ENCODE measurements at places on chromosomes 12 and 14.

DNA sequence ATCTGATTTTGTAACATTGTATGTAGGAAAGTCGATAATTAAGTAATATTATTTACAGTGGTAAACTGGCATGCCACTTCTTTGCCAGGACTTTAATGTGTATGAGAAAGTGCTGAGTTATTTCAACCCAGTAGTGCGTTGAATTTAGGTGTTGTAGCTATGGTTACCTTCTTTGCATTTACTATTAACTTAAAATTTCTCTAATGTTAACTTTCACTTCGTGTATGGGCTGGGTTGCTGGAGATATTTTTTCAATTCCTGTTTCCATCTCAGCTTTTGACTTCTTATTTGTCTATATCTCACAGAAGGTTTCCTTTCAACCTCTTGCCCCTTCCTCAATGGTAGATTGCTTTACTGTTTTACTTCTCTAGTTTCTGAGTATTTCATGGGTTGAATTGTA lies 1345.6 kb downstream of the FSCB start:
- no peak for DNase-seq

GRCh38 chr14:99387880-99388279 lies 92.8 kb downstream of the SETD3 start:
- no peak for DNase-seq

- no peak for DNase-seq
Measured at GRCh38 chr14:55851301-55851700, 266.9 kb upstream of the PELI2 start.

DNA sequence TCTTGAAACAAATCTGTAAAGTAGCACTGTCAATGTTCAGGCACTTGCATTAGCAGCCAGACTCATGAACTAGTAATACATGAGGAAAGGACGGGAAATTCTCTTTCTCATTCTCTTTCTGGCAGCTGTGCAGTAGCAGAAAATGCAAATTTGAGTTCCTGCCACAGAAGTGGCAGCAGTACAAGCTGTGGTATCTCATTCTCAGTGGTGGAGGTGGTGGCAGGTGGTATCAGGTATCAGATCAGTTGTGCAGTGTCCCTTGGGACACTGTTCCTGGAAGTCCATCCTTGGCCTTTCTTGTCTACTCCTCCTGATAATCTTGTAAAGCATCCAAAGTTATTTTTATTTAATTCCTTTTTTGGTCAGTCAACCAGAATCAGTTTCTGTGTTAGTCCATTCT lies 103.0 kb downstream of the C12orf42 start:
- DNase-seq, result no peak

- no peak for DNase-seq
Measured at GRCh38 chr12:16545836-16546235, 60.1 kb downstream of the LMO3 start.

DNA sequence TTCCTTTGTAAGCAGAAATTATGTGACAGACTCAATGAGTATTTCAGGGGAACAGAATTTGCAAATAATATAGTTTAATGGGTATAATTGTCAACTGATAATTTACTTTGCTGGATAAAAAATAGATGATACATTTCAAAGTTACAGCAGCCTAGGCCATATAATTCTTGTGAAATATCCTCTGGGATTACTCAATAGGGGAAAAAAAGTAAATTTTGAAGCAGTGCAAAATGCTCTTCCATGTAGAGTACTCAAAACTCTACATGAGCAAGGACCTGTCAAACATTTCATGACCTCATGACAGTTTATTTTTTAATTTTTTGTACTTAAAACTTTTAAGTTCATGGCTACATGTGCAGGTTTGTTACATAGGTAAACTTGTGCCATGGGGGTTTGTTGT lies 163.3 kb downstream of the DACT1 start:
- DNase-seq, result no peak

GRCh38 chr12:5655120-5655519 lies 223.2 kb downstream of the NTF3 start:
- DNase-seq, result no peak

DNA sequence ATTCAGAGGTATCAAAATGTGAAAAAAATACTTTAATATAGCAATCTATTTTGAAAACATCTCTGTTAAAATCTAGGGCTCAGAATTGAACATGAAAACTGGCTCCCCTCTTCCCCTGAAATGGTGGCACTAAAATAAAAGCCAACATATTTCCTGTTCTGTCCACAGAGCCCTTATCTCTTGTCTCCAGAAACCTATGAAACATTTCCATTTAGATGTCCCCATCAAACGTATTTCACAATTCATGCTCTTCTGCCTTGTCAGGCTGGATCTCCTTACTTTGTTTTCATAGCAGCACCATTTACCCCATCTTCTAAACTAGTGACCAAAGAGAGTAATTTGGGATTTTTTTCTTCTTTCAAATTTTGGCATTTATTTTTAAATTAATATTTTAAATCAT lies 42.4 kb downstream of the PDE3A start:
- DNase-seq, result no peak

- no peak for DNase-seq
Measured at GRCh38 chr12:91290354-91290753, 107.7 kb upstream of the DCN start.

DNA sequence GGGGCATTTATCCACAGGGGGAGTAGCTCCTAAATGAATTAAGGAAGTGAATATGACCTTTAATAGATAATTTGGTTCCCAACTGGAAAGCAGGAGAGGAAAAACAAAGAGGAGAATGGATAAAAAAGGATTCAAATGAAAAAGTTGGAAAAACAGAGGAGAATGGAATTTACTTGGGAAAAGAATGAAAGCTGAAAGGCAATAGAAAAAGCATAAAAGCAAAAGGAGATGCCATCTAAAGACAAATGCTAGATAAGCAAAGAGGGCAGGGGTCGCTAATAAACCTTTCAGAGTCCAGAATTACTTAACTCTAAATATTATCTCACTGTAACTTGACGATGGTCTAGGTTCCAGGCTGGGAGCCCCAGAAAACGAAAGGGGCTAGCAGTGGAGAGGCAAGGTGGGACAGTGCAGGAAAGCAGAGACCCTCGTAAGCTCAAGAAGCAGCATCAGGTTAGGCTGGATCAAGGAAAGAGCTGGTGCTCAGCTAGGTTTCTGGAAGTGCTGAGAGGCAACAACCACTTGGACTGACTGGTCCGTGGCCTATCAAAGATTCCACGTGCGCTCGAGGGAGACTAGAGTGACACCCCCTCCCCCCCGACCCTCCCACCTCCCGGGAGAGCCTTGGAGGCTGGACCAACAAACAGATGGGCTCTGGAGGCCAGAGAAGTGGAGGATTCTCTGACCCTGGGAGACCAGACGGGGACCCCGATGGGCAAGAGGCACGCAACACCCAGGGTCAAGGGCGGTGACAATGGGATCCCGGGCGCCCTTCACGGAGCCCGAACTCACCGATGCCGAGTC lies 1.2 kb downstream of the SLC2A13 start:
- no peak for DNase-seq
